ENCODE measurements at places on chromosomes 7 and 10.

GRCh38 chr10:57338823-57339558, 928.7 kb downstream of the IPMK start:
- DNase-seq = no peak

DNA sequence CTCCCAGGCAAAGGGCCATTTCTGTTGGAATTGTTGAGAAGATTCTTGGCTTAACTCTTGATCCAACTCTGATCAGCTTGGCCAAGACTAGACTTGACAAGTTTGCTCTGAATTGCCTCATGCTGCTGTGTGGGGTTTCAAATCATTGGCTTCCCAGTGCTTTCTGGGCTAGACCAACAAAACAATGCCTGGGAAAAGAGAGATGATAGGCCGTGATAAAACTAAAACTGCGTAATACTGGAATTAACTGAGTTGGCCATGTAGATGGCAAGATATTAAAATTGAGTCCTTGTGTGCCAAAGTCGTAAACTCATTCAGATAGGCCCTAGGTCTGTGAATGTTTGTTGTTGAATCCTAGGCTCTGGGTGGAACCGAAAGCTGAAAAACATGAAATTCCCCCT, 222.6 kb downstream of the MGMT start:
- DNase-seq = no peak

GRCh38 chr10:61836888-61837754, 64.4 kb upstream of the ARID5B start:
- no peak for DNase-seq

- no peak for DNase-seq
Measured at GRCh38 chr7:3440509-3440908, 139.5 kb downstream of the SDK1 start.

DNA sequence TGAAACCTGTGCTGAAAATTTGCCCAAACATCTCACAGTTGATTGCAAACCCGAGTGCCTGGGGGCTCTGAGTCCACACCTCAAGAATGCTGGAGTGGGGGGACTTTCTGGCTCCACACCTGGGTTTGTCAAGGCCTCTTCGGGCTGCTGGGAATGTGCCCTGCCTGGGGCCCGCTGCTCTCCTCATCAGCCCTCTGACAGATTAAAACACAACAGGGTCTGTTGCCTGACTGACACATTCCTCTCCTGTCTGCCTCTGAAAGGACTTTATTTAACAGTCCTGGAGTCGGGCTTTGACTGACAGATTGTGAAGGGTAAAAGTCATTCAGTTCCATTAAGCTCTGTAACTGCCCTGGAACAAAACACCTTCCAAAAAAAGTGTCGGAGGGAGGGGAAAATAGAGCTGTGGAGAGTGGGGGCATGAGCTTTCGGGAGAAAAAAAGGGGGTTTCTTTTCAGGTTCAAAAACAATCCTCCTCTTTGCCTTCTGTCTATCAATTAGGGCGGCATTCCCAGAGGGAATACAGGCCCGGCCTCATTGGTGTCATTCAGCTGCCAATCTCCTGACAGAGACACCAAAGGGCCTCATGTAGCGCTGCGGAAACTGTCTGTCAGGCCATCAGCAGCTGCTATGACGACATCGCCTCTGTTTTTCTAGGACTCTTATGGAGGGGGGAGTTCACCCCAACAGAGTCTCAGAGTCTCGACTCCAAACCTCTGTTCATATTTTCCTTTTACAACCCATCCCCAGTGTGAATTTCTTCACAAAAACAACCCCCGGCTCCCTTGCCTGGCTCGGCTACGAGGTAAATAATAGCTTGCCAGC, 398.8 kb upstream of the NFE2L3 start:
- no peak for DNase-seq

DNA sequence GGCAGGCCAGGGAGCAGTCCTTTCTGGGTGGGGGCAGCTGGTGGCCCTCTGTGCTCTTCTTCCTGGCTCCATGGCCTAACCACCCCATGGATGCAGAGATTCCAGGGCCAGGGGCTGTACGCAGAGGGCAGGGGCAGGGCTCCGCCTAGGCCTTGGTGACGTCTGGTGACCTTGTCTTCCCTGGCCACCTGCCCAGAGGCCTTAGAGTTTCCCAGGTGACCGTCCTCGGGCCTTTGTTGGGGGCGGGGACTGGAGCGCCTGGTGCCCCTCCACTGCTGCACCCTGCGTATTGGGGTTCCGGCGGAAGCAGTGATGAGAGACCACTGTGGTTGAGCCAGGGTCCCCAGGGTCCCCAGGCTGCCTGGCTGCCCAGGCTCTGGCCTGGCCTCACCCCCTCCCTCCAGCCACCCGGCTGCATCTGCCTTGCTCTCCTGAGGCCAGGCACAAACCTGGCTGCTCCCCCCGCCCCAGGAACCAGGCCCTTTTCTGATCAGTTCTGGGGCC, 10.3 kb downstream of the PWWP2B start:
- no peak for DNase-seq

DNA sequence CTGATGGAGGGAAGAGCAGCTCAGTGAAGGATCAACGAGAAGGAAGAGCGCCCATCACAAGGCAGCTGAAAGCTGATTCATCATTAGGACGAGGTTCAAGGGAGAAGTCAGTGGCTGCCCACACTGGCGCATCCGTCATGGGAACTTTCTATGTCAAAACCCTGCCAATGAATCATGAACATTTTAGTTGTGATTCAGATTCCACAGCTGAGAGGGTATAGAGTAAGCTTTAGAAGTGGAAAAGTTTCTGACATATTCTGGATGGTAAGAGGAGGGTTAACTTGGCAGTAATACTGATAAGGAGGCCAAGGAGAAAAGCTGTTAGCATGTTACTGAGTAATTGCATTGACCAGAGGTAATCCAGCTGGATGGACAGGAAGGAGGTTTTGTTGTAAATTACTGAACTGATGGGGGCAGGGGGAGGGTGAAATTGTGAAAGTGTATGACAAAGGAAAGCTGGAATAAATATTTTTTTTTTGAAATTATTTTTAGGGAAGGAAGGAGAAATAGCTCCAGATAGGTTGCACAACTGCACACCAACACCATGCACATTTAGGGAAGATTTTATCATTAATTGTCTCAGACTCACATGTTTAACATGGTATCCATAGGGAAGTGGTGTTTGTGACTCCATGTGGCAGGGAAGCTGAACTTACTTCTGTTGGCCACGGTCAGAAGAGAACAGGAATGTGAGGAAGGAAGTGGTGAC, 78.3 kb upstream of the NRP1 start:
- DNase-seq = no peak

DNA sequence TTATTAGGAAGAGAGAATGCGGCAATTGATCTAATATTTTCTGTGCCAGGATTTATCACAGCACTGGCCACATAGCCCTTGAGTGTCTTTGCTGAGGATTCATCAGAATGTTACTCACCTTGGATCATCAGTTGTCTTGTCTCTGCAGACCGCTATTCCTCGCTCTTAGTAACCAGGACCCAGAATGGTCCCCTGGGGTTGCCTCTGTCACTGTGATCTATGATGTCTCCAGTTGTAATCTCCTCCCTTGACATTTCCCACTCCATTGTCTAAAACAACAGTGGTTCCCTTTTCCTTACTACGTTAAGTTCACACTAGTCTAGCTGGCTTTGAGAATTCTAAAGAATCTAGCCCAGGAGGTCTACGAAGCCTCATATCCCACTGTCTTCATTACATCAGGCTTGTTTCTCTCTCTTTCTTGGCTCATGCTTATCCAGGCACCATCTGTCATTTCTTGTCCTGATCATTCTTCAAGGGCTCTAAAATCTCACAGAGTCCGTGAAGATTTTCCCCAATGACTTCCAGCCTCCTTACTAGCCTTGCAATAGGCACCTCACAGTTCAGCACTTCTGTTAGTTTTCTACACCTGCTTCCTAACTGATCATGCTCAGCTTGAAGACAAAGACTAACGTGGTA, 125.8 kb downstream of the CUBN start:
- DNase-seq = no peak

GRCh38 chr10:13787015-13787421, 200.3 kb downstream of the PRPF18 start:
- peak; percentile 76 for DNase-seq

GRCh38 chr7:147079921-147080420, 963.4 kb downstream of the CNTNAP2 start:
- DNase-seq = no peak

- no peak for DNase-seq
Measured at GRCh38 chr10:5860066-5860465, 29.6 kb downstream of the ANKRD16 start.

GRCh38 chr10:24722676-24723385, 856 bp downstream of the ARHGAP21 start:
- DNase-seq = peak; percentile 64

- peak; percentile 87 for DNase-seq
Measured at GRCh38 chr7:100483722-100484672, at the start of gene NYAP1. NYAP1 (plus strand) TSS chr7:100483927; CDS start chr7:100485312, 1,385 bp downstream.

DNA sequence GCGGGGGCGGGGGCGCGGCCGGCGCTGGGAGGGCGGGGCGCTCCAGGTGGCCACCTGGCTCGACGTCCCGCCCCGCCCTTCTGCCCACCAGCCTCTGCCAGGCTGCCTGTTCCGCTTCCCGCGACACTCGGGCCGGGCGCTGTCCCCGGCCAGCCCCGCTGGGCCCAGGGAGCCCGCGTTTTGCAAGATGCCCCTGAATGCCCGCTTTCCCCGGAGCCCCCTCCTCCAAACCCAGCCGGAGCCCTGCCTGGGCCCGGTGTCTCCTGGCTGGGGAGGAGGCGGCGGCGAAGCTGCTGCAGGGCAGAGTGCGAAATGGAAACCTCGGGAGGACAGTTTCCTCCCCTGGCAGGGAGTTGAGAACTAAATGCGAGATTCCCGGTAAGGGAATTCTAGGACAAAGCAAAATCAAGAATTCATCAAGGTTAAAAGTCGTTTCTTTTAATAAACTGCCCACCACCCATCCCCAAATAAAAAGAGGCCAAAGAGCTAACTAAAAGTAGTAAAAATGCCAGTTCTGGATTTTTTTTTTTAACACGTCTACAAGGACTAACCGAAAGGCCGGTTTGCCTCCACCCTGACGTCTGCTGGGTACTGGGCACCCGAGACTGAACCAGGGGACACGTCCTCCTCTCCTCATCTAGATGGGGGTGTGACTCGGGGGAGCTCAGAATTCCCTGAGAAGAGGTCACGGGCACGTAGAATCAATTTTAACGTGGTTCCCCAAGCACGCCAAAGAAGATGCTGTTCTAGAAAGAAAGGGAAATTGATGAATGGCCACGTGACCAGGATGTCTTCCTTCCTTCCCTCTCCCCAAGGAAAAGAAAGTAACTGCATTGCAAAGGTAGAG, 200.4 kb upstream of the NFE2L3 start:
- no peak for DNase-seq

GRCh38 chr10:35300063-35300699, 36.1 kb upstream of the CCNY start:
- peak; percentile 2 for DNase-seq

DNA sequence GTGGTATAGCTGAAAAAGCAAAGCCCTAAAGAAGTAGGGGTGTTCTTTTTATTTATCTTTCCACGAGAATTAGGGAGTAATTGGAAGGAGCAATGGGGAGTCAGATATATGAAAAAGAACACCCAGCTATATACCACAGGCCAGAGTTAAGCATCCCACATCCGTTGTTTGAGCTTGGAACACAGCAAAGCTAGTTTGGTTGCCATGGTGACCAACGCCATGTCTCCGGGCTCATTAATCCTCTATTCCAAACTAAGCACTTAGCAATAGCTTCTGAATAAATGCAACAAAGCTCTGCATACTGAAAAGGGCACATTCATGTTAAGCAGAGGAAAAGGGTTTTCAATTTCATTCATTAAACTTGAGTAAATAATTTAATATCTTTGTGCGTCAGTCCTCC, 23.5 kb downstream of the ASB4 start:
- no peak for DNase-seq

DNA sequence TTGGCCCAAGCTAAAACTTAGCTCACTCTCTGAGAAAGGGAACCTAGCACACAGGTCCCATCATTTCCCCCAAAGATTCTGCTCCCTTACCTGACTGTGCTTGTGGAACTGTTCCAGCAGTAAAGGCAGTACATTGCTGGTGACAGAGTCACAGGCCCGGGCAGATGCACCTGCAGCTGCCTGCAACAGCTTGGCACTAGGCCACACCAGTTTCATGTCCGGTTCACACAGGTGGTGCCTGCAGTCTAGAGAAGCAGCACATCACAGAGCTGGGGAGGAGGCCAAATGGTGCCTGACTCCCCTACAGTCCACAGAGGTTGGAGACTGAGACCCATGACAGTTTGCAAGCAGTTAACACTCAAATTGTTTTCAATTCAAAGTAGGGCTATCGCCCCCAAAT, 22.2 kb downstream of the ZDHHC16 start:
- DNase-seq = no peak

DNA sequence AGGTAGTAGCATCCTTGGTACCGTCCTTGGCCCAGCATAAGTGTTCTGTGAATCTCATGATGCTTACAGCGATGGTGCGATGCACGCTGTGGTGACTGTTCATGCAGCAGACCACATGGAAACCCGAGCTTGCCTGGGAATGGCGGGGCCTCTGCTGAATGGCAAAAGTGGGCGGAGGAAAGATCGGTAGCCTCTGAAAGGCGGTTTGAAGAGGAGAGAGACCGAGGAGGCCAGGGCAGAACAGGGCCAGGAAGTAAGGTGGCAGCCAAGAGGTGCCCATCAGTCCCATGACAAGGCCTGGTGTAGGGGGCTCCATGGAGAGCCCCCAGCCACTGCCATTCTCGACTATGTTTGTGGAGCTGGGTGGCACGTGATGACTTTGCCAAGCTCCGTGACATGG, 33.2 kb upstream of the CNPY1 start:
- no peak for DNase-seq

GRCh38 chr7:54663186-54663585, 95.8 kb downstream of the SEC61G start:
- DNase-seq = no peak

- DNase-seq = no peak
Measured at GRCh38 chr7:92360387-92360786, 86.9 kb upstream of the GATAD1 start.

DNA sequence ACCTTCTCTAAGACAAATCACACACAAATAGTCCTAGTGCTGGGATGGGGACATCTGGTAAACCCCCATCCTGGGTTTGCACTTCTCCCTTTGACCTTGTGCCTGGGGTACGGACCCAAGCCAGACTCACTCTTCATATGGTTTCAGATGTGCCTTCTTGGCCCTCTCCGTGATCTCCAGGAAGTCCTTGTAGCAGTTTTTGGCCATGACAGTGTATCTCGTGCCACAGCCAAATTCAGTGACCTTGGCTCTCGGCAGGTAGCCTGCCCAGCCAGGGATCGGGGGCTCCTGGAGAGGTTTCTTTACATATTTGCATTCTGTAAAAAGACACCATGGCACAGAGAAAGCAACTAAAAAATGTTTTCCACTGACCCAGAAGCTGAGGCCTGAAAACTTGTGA, 43.9 kb downstream of the PNLIPRP2 start:
- no peak for DNase-seq

- DNase-seq = no peak
Measured at GRCh38 chr7:138245682-138246081, 169.4 kb downstream of the AKR1D1 start.

Measured in CD4-positive, alpha-beta T cell treated with Interleukin-6 for 4 hours (primary cell).